Pulmonary artery endothelial cell (primary cell): ENCODE measurements at places on chromosomes 2 and 18. TPM values are rescaled to one million over a fixed set of nuclear protein-coding genes. Genes with fewer than 3 reads are reported as not detected.

GRCh38 chr2:43196768-43197587 is 29.4 kb downstream of the ZFP36L2 start:
- no peak for DNase-seq

GRCh38 chr18:42533009-42533575 is 578.1 kb downstream of the PIK3C3 start:
- DNase-seq = no peak

The BOLL gene
- not detected in 2 replicates for total RNA-seq

GRCh38 chr2:11784747-11785610 is 38.5 kb downstream of the LPIN1 start:
- DNase-seq = no peak

DNA sequence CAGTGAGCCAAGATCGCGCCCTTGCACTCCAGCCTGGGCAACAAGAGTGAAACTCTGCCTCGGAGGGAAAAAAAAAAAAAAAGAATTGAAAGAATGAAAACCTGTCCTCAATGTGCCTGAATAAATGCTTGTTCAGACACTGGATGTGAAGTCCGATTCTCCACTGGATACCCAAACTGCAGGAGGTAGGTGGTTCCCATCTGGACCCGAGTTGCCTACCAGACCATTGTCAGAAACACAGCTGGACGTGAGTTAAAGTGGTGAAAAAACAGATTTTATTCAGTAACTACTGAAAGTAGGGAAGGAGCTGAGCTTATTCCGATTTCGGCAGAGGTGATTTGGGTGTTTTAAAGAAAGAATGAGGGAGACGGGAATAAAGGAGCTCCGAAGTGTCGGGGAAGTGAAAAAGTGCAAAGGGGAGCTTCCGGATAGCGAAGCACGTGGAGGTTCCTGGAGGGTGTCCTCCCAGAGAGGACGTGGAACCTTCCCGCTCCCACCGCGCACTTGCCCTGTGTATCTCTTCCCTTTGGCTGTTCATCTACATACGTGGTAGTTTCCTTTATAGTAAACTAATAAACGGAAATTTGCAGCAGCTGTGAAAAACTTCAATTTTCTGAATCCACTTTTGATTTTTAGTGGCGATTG is 10.4 kb upstream of the ZDBF2 start:
- DNase-seq = no peak

The DTNA gene
- 5.7 and 10.0 TPM in 2 replicates for total RNA-seq

- DNase-seq = no peak
These were observed 38.3 kb upstream of the ITGB6 start for GRCh38 chr2:160238392-160238791.

- DNase-seq = no peak
These were observed 92.4 kb downstream of the NCK2 start for GRCh38 chr2:105836840-105837692.

The EVA1A gene
- total RNA-seq = 110 and 149 TPM in 2 replicates

- no peak for DNase-seq
These were observed 75.1 kb upstream of the MAP4K4 start for GRCh38 chr2:101622210-101623030.

DNA sequence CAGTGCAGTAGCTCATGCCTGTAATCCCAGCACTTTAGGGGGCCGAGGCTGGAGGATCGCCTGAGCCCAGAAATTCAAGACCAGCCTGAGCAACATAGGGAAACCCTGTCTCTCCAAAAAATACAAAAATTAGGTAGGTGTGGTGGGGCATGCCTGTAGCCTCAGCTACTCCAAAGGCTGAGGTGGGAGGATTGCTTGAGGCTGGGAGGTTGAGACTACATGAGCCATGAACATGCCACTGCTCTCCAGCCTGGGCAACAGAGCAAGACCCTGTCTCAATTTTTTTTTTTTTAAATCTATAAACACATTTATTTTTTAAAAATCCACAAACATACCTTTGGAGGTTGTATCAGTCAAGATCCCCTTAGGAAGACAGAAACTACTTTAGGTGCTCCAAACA is 326.3 kb downstream of the EPHA4 start:
- no peak for DNase-seq

GRCh38 chr2:106142683-106143082 is 51.4 kb downstream of the UXS1 start:
- DNase-seq = no peak

GRCh38 chr2:163887182-163887581 is 151.4 kb upstream of the FIGN start:
- no peak for DNase-seq

The EMX1 gene
- not detected in 2 replicates for total RNA-seq

GRCh38 chr2:238290091-238290509 is 1.7 kb upstream of the PER2 start:
- no peak for DNase-seq

DNA sequence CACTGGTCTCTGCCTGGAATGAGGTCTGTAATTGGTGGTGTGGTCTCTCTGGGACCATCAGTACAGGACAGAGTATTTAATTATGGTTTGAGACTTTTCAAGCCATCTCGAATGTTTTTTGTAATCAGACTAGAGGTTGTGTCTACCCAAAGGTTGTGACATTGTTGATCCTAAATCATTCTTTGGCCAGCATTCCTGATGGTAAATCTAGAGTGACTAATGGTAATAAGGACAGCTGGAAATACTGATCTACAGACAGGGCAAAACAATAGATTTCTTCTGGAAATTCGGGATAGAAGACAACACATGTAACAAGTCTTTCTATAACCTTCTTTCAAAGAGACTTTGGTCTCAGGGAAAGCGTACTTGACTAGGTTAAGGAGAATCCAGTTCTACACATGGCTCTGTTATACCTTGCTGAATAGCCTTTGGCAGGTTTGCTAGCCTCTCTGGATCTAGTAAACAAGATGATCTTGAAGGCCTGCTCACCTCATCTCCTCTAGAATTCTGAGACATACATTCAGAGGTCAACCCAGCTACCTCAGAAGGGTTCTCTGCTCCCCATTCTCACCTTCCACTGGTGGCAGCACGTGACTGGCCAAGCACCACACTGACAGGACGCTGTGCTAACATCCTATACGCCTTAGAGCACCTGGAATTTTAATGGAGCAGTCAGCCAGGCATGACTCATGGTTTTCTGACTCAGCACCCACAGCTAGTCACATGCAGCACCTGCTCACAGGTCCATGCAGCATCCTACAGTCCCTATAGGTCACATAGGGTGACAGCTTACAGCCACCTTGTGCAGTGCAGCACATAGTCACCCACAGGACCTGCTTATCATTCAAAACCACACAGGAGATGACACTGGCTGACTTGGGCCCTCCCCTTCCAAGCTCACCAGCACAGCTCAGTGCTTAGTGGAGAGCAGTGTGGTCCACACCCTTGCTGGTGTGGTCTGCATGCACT is 12.2 kb downstream of the PLB1 start:
- DNase-seq = no peak

GRCh38 chr2:136211701-136212100 is 93.8 kb upstream of the CXCR4 start:
- DNase-seq = no peak

The UPP2 gene
- not detected in 2 replicates for total RNA-seq

- DNase-seq = no peak
These were observed 132.9 kb upstream of the SIX2 start for GRCh38 chr2:45141883-45142866.

DNA sequence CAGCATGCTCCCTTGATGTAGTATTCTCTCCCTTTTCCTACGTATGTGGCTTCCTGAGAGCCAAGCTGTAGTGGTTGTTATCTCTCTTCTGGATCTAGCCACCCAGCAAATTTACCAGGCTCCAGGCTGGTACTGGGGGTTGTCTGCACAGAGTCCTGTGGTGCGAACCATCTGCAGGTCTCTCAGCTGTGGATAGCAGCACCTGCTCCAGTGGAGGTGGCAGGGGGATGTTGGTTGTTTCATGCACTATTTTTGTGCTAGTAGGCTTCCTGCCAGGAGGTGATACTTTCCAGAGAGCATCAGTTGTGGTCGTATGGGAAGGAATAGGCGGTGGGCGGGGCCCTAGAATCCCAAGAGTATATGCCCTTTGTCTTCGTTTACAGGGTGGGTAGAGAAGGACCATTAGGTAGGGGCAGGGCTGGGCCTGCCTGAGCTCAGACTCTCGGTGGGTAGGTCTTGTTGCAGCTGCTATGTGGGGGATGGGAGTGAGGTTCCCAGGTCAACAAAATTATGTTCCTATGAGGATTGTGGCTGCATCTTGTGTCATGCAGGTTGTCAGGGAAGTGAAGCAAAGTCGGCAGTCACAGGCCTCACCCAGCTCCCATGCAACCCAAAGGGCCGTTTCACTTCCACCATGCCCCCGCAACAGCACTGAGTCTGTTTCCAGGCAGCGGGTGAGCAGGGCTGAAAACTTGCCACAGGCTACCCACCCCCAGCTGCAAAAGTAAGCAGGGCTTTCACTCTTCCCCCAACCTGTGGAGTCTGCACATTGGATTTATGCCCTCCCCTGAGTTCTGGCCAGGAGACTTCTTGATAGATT is 1139.5 kb downstream of the BCL11A start:
- no peak for DNase-seq

DNA sequence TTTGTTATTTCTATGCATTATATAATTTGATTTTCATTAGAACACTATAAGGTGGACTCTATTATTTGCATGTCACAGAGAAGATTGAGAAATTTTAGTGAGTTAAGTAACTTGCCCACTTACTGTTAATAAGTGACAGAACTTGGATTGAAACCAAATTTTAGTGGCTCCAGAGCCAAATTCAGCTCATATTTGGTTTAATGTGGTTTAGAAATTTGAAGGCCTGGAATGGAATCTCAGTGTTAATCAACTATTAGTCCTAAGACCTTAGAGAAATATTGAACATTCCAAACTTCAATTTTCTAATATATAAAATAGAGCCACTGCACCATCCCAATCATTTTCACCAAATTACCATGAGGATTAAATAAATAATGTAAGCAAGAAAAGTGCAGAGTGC is 281.6 kb downstream of the ZNF385B start:
- no peak for DNase-seq

The CDH20 gene
- total RNA-seq = not detected in 2 replicates

The AQP12B gene
- not detected in 2 replicates for total RNA-seq

DNA sequence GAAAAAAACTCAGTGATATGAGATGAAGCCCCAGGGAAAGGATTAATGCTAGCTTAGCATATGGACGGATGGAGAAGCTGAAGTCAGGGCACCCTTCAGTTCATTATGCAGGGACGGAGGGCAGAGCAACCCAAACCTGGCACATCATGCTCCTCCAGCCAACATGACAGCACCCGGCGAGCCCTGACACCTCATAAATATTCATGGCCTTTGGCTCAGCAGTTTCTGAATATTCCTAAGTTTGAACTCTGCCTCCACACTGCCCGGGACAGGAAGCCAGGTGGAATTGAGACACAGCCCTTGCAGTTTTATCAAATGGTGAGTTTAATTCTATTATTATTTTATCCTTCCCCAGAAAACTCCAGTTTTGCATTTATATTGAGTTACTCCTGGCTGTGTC is 87.3 kb upstream of the SH3BP4 start:
- DNase-seq = no peak

- DNase-seq = no peak
These were observed 909 bp downstream of the TGFA start for GRCh38 chr2:70552501-70553333.
